ENCODE measurements at places on chromosomes 2 and 18.
A peak's percentile ranks its signal among the peaks of the same experiment; 100 is the strongest.

DNA sequence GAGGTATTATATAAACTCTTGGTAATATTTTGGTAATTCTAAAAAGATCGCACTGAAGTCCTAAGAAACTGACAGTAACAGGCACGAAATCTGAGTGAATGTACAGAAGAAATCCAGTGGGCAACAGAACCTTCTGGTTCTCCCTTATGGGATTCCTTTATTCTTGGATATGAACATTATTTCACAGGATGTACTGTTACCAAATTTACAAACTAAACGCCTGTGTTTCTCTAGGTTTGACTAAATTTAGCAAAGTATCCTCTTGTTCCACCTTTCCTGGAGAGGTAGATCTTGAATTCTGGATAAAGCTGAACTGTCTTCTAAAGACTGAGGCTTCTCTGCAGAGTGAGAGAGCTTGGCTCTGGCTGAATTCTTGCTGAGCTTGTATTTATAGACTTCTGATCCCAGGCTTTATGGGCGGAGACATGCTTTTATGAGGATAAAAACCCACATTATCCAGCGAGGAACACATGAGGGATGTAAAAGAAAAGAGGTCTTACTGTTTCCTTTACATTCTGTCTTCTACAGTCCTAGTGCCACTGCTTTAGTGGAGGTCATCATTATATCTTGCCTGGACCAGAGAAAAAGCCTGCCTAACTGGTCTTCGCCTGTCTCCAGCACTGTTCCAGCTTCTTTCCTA, 220.8 kb downstream of the CDH2 start:
- no peak for DNase-seq

DNA sequence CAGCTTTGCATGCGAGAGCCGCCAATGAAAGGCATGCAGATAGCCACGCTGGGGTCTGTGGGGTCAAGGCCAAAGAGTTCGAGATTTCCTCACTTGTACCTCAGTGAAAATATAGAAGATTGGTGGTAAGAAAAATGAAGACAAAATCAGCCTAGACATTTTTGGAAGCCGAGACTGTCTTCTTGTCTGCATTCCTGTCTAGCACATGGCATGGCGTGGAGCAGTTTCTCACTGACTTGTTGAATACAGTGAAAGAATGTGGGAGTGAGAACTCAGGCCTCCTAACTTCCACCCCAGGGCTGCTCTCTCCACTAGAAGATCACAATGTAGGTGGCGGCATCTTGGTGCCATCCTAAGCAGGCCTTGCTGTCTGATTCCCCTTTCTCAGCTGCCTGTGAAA, 740.8 kb upstream of the HS6ST1 start:
- DNase-seq = no peak

DNA sequence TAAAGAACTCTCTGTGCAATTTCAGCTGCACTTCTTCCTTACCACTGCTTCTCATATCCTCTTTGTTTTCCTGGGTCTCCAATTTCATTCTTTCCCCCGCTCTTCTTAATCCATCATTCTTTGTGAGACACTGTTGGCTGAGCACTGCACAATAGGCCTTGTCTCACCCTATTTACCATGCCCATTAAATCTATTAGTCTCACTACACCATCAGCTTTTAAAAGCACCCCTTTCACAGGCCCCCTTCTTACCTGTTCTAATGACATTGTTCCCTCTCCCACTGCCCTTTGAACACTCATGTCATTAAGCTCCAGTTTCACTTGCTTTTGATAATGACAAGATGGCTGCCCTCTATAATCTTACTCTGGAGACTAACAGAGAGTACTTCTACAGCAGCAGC, 404.1 kb upstream of the ACVR2A start:
- DNase-seq = no peak

DNA sequence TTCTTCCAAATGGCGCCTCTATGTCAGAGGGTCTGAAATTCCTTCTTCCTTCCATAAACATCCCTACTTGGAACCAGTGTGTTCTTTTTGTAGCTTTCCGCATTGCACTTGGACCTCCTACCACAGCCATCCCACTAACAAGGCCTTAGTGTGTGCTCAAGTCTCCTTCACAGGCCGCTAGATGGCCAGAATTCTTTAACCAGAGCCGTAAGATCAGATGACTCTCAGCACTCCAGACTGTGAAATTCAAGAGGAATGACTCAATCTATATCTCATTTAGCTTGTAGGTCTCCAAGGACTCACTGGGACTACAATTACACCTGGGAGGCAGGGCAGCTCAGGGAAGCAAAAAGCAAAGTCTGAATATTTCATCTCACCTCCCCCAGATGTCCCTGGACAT, 298.9 kb downstream of the EIPR1 start:
- no peak for DNase-seq

- no peak for DNase-seq
Measured at GRCh38 chr2:164721430-164721829, 100.1 kb upstream of the GRB14 start.

DNA sequence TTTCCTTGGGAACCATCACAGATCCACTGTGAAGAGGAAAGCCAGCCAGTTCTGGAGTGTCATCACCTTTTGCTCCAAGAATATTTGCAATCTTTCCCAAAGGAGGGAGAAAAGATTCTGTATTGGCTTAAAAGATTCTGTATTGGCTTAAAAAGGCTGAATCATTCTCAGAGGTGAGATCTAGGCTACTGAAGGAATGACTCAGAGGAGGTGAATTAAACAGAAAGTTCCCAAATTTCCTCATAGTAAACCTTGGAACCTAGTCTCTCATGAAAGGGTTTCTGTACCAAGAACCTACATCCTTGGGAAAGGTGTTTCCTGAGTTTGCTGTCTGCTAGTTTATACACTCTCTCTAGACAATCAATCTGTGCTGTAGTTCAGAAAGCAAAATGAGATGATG, 34.1 kb upstream of the GRB14 start:
- DNase-seq = no peak

- no peak for DNase-seq
Measured at GRCh38 chr2:23622966-23623675, 238.1 kb downstream of the KLHL29 start.

- peak; percentile 5 for DNase-seq
Measured at GRCh38 chr2:58081000-58081399, 34.4 kb downstream of the VRK2 start.

DNA sequence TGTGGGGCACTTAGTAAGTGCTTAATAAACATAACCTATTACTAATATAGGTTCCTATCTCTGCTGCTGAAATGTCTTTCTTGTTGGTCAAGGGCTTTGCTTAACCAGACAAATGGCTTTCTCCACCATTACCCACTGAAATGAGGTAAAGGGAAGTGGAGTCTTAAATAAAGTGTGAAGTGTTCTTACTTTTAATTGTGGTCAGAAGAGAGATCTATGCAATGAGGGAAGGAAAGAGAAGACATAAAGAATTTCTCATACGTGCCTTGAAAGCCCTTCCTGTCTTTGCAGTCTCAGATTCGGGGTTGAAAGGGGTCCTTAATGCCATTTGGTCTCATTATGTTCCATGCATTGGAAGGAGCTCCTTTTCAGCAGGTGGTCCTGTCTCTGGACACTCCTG, 6.9 kb upstream of the CXCR4 start:
- no peak for DNase-seq

DNA sequence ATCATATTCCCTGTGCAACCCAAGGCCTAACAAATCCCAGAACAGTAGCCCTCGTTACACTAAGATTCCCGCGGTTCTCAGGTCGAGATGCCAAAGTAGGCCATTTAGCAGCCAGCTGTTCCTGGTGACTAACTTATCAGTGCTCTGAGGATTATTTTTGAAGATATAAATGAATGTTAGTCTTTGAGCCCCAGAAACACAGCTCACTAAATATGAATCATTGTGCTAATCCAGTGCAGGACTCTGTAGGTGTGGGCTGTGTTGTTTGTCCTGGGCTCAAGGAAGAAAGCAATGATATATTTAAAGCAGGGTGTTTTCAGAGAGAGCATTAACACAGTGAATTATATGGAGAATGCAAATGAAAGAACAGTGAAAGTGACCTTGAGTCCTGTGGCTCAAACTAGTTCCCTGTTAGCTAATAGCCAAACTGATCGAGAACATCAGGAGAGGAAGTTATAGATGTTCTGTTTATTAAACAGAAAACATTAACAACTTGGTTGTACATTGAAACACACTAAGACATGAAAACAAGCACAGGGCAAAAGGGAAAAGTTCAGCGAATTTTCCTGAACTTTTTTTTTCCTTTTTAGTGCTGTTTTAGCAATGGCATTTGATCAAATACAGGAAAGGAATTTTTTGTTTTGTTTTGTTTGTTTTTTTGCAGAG, 228.3 kb downstream of the RNF152 start:
- DNase-seq = peak; percentile 55

DNA sequence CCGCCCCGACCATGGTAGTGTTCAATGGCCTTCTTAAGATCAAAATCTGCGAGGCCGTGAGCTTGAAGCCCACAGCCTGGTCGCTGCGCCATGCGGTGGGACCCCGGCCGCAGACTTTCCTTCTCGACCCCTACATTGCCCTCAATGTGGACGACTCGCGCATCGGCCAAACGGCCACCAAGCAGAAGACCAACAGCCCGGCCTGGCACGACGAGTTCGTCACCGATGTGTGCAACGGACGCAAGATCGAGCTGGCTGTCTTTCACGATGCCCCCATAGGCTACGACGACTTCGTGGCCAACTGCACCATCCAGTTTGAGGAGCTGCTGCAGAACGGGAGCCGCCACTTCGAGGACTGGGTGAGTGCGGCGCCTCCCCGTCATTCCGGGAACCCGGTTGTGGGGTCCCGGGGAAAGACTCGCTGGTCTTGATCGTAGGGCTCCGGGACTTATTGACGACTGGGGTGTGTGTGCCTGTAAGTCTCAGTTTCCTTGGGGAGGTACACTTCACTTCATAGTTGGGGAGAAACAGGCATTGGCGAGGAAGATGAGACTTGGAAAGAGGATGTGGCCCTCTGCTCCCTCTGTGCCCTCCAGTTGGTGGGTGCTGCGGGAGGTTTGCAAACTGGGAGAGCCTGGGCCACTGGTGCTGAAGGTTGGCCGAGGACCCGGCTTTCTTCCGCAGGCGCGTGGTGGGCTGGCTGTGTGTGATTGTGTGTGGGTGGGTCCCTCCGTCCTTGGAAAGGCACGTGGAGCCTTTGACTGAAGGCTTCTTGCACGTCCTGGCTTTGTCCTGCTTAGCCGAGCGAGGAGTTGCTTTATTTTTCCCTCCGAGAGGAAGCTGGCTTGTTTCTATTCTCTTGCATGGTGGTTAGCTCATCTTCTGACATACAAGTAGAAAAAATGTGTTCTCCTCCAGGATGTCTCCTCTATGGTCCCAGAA, 886 bp downstream of the PRKCE start:
- no peak for DNase-seq

- no peak for DNase-seq
Measured at GRCh38 chr2:138503087-138503442, 1.5 kb downstream of the SPOPL start.

GRCh38 chr2:112679484-112679883, 33.7 kb downstream of the SLC20A1 start:
- DNase-seq = no peak

DNA sequence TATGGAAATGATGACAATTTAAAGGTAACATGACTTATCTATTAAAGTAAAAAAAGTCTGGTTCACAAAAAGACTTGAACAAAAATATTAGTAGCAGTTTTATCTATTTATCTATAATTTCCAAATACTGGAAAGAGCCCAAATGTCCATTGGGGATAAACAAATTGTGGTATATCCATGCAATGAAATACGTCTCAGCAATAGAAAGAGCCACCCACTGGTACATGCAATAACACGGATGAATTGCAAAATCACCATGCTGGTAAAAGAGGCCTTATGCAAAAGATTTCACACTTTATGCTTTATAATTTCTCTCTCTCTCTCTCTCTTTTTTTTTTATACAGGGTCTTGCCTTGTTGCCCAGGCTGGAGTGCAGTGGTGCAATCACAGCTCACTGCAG, 91.4 kb upstream of the ASAP2 start:
- no peak for DNase-seq

- no peak for DNase-seq
Measured at GRCh38 chr2:108936076-108936864, 52.8 kb downstream of the EDAR start.

DNA sequence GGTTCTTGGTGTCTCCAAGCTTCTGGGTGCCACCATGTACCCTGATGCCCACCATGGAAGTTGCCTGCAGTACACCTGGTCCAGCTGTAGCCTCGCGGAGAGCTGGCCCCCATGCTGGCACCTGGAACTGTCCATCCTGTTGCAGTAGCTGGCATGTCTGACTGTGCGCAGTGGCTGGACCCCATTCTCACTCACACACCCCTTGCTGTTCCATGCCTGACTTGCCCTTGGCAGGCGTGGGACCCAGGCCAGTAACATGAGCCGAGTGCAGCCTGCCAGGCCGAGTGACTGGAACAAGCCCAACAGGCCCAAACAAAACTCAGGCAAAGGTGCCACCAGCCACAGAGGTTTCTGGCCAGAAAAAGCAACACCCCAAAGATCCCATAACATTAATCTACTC, 73.8 kb downstream of the NEURL3 start:
- no peak for DNase-seq

DNA sequence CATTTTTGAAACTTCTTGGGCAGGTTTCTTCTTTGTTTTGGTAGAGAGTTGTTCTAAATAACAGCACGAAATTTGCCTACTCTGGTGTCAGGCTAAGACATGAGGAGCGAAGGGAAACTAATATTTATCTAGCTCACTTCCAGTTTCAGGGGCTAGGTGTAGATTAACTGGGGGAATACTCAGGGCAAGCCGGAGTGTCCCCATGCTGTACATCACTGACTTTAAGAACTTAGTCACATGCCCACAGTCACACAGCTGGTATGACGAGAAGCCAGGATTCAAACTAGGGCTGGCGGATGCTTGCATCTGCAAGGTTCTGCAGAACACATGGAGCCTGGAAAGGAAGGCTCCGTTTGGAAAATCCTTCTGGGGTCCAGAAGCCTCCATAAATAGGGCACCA, 133.3 kb downstream of the ALPK2 start:
- DNase-seq = no peak

GRCh38 chr2:11168488-11168887, 13.2 kb downstream of the SLC66A3 start:
- no peak for DNase-seq

GRCh38 chr18:3857544-3857943, 407.6 kb downstream of the TGIF1 start:
- no peak for DNase-seq

DNA sequence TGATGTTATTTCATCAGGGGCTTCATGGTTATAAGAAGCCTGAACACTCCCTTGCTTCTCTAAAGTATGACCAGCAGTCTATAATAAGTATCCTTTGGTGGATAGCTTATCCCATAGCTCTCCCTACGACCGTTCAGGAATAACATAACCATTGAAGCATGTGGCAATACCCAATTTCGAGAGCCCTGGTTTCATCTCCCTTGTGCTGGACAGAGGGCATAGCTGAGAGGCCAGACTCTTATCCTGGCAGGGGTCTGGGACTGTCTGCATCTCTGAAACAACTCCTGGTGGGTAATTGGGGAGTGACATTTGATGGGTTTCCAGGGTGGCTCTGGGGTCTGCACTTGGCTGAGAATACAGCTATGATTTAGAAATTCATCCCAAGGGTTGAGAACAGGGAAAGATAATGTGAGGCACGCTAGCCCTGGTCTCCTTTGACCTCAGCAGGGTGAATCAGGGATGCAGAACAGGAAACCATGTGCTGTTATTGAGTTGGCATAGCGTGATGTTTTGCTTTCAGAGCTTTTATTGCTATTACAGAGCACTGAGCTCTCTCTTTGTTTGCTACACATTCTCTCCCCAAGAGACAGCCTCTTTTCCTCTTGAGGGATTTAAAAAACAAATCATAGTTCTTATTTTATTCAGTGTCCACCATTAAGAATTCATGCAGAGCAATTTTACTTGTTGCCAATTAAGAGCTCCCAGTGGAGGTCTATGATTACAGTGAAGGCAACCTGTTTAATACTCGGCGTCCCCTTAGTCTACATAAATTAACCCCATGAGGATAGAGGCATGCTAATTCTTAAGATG, 274.5 kb downstream of the NCKAP5 start:
- no peak for DNase-seq

- no peak for DNase-seq
Measured at GRCh38 chr2:36615222-36615621, 17.3 kb upstream of the FEZ2 start.
